ENCODE measurements at places on chromosomes 1 and 21.

DNA sequence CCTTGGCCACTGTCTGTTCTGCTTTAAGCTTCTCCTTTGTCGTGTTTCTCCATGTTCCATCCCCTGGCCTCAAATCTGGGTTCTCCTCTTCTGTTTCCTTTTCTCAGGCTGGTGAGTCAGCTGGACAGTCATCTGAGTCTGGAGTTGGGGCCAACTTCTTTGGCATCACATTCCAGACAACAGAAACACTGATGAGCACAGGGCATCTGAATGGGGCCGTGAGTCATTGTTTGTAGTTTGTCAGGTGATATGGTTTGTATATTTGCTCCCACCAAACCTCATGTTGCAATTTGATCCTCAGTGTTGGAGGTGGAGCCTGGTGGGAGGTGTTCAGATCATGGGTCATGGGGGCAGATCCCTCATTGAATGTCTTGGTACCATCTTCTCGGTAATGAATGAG is 14.3 kb upstream of the OLIG2 start:
- DNase-seq: no peak

GRCh38 chr1:58108783-58109182 is 437.7 kb downstream of the OMA1 start:
- no peak for DNase-seq

- DNase-seq: no peak
These were observed 26.6 kb upstream of the RWDD3 start for GRCh38 chr1:95207223-95207935.

GRCh38 chr1:58815686-58816071 is 31.8 kb upstream of the JUN start:
- DNase-seq: no peak

DNA sequence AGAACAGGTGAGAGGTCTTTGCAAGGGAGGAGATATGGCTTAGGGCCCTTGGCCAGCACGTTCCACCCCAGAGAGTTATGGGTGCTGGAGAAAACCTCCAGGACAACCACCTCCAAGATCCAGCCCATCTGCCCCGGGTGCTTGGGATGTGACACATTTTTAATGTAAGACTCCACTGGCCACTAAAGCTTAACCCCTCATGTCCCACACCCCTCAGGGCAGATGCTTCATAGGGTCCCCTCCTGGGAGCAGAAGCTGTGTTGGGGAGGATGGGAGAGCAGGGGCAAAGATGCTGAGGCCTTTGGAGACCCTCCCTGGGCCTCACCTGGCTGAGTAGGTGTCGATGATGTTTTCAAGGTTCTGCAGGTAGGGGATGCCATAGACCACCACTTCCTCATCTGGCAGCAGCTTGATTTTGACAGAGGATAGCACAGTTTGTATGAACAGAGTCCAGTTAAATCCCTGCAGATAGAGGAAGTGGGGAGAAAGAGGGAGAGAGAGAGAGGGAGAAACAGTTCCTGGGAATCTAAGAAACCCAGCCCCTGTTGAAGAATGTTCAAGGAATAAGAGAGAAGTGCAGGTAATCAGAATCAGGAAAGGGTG is 11.9 kb downstream of the PRXL2B start:
- no peak for DNase-seq

DNA sequence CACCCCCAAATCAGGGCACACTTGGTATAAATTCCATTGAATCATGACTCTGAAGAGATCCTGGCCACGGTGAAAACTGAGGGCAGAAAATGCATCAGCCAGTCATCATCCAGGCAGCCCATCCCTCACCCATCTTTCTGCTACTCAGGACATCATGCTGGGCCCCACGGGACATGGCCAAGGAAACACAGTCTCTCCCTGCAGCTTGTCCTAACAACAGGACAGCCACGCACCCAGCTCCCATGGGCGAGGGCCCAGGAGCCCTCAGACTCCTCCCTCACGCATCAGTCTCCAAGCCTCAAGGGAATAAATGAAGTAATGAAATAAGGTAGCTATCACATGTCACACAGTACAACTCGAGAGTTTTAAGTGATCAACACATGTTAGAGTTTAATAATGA is 37.8 kb downstream of the ELK4 start:
- no peak for DNase-seq

DNA sequence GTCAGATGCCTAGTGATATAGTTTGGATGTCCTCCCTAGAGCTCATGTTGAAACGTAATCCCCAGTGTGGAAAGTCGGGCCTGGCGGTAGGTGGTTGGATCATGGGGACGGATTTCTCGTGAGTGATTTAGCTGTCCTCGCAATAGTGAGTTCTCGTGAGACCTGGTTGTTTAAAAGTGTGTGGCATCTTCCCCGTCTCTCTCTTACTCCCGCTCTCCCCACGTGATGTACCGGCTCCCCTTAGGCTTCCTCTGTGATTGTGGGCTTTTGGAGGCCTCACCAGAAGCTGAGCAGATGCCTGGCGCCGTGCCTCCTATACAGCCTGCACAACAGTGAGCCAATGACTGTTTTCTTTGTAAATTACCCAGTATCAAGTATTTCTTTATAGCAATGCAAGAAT is 264.5 kb downstream of the TTLL7 start:
- no peak for DNase-seq

GRCh38 chr1:38029685-38030511 is 16.7 kb downstream of the POU3F1 start:
- DNase-seq: no peak

- DNase-seq: no peak
These were observed 20.5 kb downstream of the STPG1 start for GRCh38 chr1:24392982-24393650.

GRCh38 chr1:223763251-223763650 is 50.9 kb downstream of the CAPN2 start:
- DNase-seq: no peak

GRCh38 chr1:232012773-232013386 is 386.3 kb downstream of the DISC1 start:
- DNase-seq: peak; percentile 30

DNA sequence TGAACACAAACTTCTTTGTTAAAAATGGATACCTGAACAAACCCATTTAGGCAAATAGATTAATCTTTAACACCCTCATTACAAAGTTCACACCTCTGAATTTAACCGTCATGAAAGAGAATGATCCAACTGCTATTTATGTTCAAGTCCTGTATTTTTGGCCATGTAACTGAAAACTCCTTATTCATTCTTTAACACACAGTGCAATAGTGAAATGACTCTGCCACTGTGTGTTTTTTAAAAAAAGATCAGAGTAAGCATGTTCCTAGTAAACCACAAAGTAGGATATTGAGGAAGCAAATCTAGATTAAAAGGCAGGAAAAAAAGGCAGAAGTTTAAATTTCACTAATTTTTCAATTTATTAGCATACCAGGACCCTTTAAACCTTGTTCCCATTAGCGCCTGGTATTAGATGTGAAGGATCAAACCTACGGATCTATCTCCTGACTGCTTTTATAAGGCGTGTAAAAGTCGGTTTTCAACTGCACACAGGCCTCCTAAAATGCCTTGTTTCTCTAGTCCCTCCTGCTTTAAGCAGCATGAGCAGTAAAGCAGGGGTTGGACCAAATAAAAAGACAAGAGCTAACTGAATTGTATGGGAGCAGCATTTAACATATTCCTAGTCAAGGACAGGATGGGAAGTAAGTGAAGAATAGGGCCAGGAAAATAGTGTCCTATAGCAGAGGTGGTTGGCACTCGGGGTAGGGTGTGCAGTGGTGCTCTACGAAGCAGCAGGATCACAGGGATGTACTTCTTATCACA is 33.4 kb downstream of the NUCKS1 start:
- DNase-seq: no peak

DNA sequence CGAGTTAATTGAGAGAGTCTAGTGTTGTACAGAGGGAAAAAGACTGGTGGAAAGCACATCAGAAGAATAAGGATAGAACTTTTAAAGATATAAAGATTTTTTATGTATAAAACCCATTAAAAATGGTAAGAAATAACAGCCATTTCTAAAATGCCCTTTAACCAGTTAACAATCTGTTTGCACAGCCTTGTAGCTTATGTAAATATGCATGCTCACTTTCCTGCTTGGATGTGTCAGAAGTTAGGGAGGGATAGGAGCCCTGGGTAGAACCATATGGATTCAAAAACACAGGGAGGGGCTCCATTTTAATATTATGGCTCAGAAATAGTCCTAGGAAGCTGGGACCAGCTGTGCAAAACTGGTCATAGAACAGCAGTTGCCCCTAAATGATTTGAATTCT is 4.5 kb upstream of the EDEM3 start:
- no peak for DNase-seq

GRCh38 chr1:53122961-53123413 is 19.5 kb downstream of the SLC1A7 start:
- DNase-seq: no peak

- no peak for DNase-seq
These were observed at the start of gene NLRP3 for GRCh38 chr1:247415423-247416361. NLRP3 (plus strand) TSS chr1:247416173; CDS start chr1:247418801, 2,628 bp downstream.

DNA sequence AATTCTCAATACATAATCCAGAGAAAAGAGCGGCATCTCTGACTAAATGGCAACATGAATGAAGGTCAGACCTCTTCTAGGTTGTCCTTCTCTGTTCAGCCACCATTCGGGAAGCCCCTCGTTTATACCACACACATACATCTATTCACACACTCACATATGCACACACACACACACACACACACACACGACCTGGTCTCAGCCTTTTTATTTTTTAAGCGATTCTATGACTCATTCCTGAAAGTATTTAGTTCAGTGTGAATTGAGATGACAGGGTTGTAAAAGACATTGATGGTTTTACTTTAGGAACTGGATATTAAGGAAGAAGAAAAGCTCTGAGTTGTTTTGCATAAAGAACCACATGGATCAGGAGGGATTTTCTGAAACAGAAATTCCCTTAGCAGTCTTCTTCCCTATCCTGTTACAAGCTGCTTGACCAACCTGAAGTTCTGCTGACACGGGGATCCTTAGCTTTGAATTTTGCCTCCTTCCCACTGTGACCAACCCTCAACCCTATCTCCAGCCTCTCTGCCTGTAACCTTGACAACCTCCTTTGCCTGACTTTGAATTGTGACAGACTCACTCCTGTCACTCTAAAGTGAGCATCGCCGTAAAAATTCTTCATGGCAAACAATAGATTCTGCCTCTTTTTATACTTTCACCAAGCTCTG is 383.1 kb upstream of the ESRRG start:
- no peak for DNase-seq

- DNase-seq: no peak
These were observed 126.7 kb upstream of the CSF3R start for GRCh38 chr1:36609241-36610027.

GRCh38 chr1:70909262-70909822 is 138.3 kb downstream of the PTGER3 start:
- DNase-seq: no peak

- no peak for DNase-seq
These were observed 240.7 kb downstream of the FOXD2 start for GRCh38 chr1:47678464-47678980.

- peak; percentile 72 for DNase-seq
These were observed 29.2 kb downstream of the EPHB2 start for GRCh38 chr1:22739648-22740385.

- DNase-seq: no peak
These were observed 85.3 kb downstream of the RAVER2 start for GRCh38 chr1:64830030-64830651.

GRCh38 chr1:67789551-67789950 is 43.7 kb downstream of the GNG12 start:
- no peak for DNase-seq

- no peak for DNase-seq
These were observed 25.7 kb upstream of the ABCG1 start for GRCh38 chr21:42193131-42193671.

DNA sequence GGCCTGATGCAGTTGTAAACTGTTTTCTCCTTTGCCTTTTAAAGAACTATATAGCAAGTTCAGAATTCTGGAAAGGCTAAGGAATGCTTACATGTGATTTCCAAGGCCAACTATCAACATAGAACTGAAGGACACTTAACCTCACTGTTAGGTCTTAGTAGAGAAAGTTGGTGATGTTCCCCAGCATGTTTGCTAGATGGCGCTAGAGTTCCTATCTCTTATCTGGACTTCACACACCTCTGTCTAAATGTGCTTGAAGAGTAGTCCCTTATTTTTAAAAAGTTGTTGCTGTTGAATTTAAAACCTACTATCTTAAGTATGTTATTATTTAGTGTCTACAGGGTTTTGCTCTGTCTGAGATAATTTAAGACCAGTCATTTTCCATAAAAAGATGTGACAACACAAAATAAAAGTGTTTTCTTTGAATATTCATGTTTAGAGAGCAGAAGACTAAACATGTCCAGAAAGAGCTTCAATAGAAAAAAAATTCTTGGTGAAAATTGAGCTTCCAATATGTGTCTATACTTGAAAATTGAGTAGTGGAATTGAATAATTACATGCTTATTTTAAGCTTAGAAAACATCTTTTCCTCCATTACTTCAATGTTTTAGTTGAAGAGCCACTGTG is 237.3 kb downstream of the S1PR1 start:
- DNase-seq: no peak

DNA sequence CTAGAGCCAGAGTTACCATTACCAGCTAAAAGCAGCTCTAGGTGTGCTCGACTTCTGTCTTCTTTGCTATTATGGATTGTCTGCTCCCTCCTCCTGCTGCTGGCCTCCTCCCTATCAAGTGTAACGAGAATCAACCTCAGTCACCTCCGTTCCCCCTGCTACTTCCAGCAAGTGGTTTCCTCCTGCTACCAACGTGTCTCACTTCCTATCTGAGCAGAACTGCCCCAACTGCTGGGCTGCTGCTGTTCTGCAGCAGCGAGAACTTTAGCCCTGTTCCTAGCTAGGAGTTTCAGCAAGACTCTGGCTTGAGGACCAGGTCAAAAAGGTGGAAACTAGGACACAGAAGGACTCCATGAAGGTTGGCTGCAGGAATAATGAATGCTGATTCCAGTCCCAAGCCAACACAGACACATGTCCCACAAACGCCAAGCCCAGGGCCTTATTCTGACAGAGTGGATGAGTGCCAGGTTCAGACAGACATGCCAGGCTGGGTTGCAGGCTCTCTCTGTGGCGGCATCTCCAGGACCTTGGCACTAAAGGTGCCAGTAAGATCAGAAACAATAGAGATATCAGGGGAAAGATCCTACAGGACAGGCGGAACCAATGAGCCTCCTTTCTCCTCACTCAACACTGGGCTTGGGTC is 46.9 kb downstream of the CD34 start:
- DNase-seq: no peak

DNA sequence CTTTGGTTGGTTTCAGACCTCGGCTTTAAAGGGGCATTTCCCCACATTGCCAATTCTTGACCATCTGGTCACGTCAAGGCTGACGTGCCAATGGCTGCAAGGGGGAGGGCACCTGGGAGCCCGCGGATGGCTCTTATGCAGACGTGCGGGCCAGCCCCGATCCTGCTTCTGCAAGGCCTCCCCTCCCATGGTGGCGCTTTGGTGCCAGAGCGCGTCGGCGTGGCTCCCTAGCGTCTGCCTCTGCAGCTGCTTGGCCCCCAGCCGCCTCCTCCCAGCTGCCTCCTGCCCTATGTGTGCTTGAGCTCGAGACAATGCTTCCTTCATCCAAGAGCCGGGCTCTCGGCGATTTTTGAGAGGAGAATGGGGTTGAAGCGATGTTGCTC is 29.1 kb downstream of the SKI start:
- DNase-seq: no peak

All from ovary (tissue), 10 donors.